ENCODE measurements at places on chromosomes 6 and 20.

GRCh38 chr6:121344539-121344938 is 10.3 kb upstream of the TBC1D32 start:
- no peak for DNase-seq

DNA sequence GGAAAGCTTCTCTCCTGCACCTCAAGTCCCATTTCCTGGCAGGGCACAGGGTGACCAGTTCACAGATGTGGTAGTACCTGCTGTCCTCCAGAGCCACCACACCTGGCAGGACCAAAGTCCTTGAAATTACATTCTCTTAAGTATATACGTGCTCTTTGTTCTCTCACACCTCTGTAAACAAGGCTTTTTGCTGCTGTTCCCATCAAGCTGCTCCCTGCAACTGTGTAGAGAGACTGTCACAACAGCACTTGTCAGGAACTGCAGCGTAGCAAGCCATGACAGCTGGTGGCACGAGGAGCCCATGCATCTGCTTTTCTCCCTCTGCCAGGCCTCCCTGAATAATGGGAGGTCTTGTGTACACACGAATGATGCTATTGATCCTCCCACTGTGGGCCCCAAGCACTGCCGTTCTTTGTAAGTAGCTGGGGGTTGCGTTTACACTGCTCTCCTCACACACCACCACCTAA is 431.8 kb downstream of the CD83 start:
- peak; percentile 92 for DNase-seq

DNA sequence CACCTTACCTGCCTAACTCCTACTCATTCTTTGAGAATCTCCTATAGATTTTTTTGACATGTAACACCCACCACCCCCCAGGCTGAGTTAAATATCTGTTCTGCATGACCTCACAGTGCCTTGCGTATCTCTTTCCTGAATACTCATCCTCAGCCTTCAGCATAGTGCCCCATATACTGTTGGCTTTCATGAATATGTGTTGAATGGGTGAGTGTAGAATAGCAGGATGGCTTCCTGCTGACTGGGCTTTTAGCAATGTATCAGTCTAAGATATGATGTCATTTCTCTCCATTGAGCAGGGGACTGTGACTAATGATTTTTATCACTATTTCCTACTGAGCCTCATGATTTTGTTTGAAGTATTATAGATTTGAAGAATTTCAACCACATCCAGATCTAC is 361.6 kb upstream of the MARCKS start:
- no peak for DNase-seq

DNA sequence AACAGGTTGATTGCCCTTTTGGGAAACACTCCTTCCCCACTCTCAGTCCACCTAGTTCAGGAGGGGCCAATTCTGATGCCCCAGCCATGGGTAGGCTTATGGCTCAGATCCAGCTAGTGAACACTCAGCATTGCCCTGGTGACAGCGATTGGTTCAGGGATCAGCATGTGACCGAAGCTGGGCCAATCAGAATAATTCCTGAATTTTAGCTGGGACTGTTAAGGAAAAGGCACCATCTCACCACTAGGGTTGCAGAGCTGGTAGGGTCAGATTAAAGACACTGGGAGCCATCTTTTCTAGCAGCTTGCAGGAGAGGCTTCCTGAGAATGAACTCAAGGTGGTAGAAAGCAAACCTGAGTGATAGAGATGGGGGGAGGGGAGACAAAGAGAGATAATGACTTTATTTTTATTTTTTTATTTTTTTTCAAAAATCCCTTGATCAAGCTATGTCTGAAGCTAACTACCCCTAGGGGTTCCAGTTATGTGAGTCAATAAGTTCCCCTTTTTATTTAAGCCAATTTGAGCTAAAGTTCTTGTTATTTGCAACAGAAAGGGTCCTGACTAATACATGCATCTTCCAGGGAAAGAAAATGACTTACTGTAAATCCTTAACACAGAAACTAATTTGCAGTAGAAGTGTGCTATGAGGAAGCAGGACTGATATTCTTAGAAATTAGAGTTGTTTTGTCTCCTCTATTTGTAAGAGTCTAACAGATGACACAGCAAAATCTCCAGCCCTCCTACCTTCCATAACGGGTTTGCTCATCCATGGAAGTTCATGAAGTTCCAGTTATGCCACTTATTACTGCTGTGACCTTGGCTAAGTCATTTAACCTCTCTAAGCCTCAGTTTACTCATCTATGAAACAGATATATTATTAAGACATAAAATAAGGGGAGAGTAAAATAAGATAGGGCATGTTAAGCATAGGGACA is 44.7 kb downstream of the EYA2 start:
- no peak for DNase-seq

DNA sequence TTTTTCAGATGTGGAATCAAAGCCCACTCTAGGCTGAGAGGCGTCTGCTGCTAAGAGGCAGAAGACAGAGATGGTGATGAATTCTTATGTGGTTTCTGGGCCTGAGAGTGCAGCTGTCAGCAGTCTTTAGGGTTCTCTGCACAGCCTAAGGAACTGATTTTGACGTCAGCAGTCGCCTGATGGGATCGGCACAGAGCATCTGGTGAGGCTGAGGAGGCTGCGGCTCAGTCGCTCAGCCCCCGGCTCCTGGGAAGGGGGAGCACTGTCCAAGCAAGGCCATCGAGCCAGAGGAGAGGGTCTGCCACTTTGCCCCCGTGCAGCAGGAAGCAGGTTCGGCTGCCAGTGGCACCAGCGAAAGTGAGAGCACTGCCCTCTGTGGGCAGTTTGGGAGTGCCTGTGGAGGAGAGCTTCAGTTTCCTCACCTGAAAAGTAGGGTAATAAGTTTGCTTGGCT is 92.5 kb downstream of the TCP11 start:
- DNase-seq, result no peak

DNA sequence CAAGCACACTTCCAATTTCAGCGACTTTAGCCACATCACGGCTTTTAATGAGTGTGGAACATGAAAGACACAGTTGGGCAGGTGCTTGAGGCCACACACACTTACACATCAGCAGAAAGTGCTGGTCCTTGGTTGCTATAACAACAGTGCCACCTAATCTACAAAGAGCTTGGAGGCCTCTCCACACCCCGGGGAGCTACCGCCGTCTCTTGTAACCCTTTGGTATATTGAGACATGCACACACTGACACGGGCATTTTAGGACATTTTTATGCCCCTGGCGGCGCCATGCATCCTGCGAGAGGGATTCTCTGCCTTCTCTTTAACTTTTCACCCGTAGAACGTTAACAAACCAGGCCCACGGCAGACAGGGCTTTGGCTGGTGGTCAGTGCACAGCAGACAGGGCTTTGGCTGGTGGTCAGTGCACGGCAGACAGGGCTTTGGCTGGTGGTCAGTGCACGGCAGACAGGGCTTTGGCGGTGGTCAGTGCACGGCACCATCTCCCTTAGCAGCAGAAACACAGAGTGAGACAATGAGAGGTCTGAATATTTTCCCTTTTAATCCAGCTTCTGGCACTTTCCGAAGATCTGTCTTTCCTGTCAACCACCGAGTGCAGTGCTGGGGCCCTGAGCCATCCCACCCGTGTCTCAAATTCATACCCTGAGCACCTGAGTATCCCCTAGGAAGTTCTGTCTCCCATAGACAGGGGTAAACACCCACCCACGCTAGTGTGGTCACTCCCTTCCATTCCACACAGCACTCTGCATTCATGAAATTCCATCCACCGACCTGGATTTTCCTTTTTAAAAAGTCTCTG is 116.6 kb upstream of the RPS6KA2 start:
- no peak for DNase-seq

- DNase-seq, result no peak
Measured at GRCh38 chr20:1669304-1669703, 11.7 kb upstream of the SIRPG start.

- no peak for DNase-seq
Measured at GRCh38 chr20:61699495-61700374, 365.9 kb downstream of the TAF4 start.

GRCh38 chr6:34934516-34934915 is 45.5 kb downstream of the ANKS1A start:
- no peak for DNase-seq

DNA sequence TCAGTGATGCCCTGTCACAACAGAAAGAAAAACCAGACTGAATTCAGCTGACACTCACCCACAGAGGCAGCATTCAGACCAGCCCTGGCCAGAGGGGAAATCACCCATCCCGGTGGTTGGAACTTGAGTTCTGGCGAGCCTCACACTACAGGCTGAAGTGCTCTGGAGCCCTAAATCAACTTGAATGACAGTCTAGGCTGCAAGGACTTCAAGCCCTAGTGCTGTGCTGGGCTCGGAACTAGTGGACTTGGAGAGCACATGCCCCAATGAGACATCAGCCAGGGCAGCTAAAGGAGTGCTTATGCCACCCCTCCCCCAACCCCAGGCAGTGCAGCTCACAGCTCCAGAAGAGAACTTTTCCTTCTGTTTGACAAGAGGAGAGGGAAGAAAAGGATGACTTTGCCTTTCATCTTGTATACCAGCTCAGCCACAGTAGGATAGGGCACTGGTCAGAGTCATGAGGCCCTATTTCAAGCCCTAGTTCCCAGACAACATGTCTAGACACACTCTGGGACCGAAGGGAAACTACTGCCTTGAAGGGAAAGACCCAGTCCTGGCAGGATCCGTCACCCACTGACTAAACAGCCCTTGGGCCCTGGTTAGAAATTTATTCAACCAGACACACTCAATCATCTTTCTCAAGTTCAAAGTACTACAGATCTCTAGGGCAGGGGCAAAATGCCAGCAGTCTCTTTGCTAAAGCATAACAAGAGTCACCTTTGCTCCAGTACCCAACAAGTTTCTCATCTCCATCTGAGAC is 43.2 kb upstream of the PNRC1 start:
- no peak for DNase-seq

GRCh38 chr20:32639284-32639683 is 34.5 kb downstream of the C20orf203 start:
- DNase-seq, result no peak

GRCh38 chr20:1186367-1186991 is 1.7 kb upstream of the TMEM74B start:
- no peak for DNase-seq

DNA sequence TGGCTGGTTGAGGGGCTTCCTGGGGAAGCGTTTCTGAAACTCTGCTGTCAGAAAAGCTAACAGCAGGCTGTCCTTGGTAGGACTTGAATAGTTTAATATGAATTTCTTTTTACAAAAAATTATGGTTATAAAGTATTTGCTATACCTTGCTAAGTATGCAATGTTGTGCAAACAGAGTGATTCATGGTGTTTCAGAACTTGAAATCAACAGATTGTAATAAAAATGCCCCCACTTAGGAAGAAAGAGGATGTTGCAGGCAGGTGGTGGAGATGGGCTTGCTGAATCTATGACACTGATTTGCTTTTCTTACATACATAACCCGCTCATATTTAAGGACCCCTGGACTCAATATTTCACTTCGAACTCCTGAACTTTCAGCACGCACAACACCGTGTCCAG is 211.6 kb downstream of the THBS2 start:
- DNase-seq, result no peak

DNA sequence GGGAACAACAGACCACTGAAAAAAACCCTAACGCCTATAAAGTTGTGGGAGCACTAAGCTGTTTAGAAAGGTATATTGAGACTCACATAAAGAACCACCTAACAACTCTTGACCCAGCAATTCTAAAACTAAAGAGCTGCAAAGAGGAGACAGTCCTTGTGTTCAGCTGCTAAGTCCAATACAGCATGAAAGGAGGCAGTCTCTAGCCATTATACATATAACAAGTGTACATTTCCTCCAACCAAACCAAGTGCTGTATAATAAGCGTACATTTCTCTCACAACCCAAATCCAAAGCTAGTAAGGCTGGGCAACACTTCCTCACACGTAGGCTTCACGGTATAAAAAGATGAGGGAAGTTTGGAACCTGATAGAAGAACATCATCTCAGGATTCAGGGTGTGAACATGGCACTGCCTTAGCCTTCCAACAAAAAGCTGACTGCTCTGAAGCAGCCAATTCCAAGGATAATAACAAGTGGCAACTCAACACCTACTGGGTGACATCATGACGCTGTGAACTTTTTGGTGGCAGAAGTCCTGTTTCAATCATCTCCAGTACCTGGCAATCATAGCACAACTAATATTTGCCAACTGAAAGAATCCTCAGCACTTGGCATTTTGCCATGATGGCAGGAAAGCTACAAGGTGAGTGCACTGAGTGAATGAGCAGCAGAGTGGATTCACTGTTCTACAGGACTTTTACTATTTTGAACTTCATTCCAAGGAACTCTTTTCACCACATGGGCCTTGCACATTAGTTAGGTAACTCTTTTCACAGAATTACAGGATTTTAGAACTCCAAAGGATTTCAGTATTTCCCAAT is 16.6 kb downstream of the TBC1D20 start:
- DNase-seq, result no peak

DNA sequence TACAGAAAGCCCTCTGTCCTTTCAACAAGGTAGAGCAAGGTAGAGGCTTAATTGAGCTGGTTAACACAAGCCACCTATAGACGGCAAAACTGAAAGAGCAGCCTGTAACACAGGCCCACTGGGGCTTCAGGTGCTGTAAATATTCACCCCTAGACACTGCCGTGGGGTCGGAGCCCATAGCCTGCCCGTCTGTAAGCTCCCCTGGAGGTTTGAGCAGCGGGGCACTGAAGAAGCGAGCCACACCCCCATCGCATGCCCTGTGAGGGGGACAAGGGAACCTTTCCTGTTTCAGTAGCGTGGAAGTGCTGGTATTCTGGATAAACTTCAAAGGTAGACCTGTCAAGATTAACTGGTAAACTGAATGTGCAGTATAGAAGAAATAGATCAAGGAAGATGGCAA is 160.4 kb downstream of the TPBG start:
- no peak for DNase-seq

GRCh38 chr20:18324596-18325089 is 36.3 kb downstream of the ZNF133 start:
- DNase-seq, result no peak

DNA sequence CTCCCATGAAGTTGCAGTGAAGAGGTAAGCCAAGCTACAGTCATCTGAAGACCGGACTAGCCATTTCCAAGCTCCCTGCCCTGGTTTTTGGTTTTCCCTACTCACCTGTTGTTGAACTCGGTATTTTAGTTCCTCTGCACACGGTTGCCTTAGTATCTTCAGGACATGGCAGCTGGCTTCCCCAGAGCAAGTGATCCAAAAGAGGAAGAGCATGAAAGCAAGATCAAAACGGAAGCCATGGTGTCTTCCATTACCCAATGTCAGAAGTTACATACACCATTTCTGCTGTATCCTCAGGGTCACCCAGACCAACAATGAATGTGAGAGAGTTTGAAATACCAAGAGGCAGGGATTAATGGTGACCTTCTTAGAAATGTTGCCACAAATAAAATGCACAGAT is 276.6 kb upstream of the CNR1 start:
- DNase-seq, result no peak

- no peak for DNase-seq
Measured at GRCh38 chr6:36362551-36363370, 24.7 kb downstream of the ETV7 start.

DNA sequence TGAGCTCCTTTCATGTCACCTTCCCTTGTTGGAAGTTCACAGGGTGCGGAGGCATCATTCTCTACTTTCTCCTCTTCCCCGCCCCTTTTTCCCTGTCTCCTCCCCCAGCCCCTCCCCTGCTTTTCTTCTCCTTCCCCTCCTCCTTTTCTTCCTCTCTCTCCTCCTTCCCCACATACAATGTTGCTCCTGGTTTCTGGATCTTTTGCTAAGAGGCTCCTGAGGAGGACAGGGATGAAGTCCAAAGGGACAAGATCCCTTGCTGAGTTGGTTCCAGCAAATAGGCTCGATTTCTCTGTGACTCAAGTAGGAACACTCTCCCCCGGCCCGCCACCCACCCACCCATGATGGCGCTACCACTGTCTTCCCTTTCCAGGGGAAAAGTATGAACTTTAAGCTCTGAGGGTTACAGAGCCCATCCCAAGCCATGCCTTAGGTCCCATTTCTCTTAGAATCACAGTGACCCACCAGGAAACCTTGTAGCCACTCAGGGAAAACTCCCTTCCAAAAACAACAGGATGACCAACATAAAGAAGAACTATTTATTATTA is 852 bp upstream of the TFEB start:
- no peak for DNase-seq

Data from NCI-H1694 treated with DMSO at 0.1 percent for 48 hours (cell line).